ENCODE measurements at places on chromosomes 4 and X. TPM values are rescaled to one million over a fixed set of nuclear protein-coding genes. Genes with fewer than 3 reads are reported as not detected.

Gene FAT1
- 88.9 TPM for total RNA-seq

Gene SMPX
- total RNA-seq: 9.3 TPM

Gene TMEM164
- total RNA-seq: 19.5 TPM

Gene HS6ST2
- total RNA-seq: 4.6 TPM

Gene PABPC5
- total RNA-seq: 2.0 TPM

Gene TMSB15B
- total RNA-seq: 5.3 TPM

Gene NPNT
- not detected for total RNA-seq

Gene TEX13D
- 0.45 TPM for total RNA-seq

Gene RAB40A
- total RNA-seq: 0.05 TPM

Gene NEUROG2
- 0.69 TPM for total RNA-seq

Gene MANBA
- total RNA-seq: 41.7 TPM
